ENCODE measurements at places on chromosomes 4 and X. TPM values are rescaled to one million over a fixed set of nuclear protein-coding genes. Genes with fewer than 3 reads are reported as not detected.

CHIC2 gene
- total RNA-seq: 30.2 TPM

TRAM1L1 gene
- not detected for total RNA-seq

LONRF3 gene
- not detected for total RNA-seq

COL4A6 gene
- 0.15 TPM for total RNA-seq

- no peaks in the 10 kb centered on the region for H3K36me3 ChIP-seq
- H3K27me3 ChIP-seq: peaks cover 2% of the 10 kb centered on the region
- no peak overlapping the region for H3K27ac ChIP-seq
- H3K4me3 ChIP-seq: peak overlapping the region; percentile 69
Measured at GRCh38 chrX:11664211-11665167, 1.2 kb downstream of the ARHGAP6 start.

DNA sequence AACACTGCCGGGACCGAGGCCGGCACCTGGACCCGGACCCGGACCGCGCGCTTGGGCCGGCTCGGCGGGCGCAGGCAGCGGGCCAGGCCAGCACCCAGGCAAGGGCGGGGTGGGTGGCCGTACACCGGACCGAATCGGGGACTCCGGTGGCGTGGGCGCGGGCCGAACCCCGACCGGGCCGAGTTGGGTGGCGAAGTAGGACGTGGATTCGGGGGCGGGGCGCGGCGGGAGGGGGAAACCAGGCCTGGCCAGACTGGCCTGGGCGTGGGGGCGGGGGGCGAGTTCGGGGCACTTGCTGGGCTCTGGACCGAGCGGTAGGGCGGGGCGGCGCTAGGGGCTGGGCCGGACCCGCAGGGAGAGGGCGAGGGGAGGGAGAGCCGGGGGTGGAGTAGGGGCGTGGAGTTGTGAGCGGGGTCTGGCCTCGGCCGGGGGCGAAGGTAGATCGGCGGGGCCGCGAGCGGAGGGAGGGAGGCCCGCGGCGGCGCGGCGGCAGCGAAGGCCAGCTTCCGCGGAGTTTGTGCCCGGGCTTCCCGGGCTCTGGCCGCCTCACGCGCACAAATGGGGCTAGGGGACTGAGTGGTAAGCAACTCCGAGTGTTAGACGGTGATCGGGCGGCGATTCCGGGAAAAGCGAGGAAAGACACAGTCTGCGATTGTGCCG, 1.8 kb upstream of the BCORL1 start:
- H3K4me1 ChIP-seq: peaks cover 11% of the 10 kb centered on the region
- DNase-seq: no peak
- H3K27ac ChIP-seq: no peak overlapping the region
- no peak overlapping the region for H3K4me3 ChIP-seq
- peaks cover 2% of the 10 kb centered on the region for H3K27me3 ChIP-seq
- H3K36me3 ChIP-seq: no peaks in the 10 kb centered on the region

DNA sequence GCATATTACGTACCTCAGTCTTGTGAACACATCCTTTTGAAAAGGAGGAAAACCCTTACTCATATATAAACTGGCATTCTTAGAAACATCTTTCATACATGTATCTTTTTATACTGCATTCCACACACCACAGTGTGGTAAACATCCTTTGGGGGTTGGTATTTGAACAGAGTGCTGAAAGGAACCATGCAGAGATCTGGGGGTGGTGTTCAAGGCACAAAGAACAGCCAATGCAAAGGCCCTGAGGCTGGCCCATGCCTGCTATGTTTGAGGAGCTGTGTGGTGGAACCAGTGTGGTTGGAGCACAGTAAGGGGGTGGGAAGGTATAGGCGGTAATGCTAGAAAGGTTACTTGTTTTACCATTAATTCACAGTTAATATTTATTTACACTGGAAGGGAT, 2.0 kb downstream of the ELK1 start:
- H3K27ac ChIP-seq: peak overlapping the region; percentile 77
- H3K4me1 ChIP-seq: peaks cover 63% of the 10 kb centered on the region
- peak overlapping the region; percentile 87 for H3K4me3 ChIP-seq
- peaks cover 5% of the 10 kb centered on the region for H3K27me3 ChIP-seq
- H3K36me3 ChIP-seq: peaks cover 33% of the 10 kb centered on the region
- no peak for DNase-seq

GRCh38 chr4:24002330-24002966, 112.6 kb upstream of the PPARGC1A start:
- H3K4me1 ChIP-seq: peaks cover 6% of the 10 kb centered on the region
- peaks cover 3% of the 10 kb centered on the region for H3K27me3 ChIP-seq
- no peak for DNase-seq
- H3K36me3 ChIP-seq: no peaks in the 10 kb centered on the region
- H3K27ac ChIP-seq: no peak overlapping the region

Measured in HFFc6 (cell line).